ENCODE measurements at places on chromosomes 6 and 20.

GRCh38 chr20:41063442-41063841 is 34.8 kb downstream of the TOP1 start:
- no peak for DNase-seq

DNA sequence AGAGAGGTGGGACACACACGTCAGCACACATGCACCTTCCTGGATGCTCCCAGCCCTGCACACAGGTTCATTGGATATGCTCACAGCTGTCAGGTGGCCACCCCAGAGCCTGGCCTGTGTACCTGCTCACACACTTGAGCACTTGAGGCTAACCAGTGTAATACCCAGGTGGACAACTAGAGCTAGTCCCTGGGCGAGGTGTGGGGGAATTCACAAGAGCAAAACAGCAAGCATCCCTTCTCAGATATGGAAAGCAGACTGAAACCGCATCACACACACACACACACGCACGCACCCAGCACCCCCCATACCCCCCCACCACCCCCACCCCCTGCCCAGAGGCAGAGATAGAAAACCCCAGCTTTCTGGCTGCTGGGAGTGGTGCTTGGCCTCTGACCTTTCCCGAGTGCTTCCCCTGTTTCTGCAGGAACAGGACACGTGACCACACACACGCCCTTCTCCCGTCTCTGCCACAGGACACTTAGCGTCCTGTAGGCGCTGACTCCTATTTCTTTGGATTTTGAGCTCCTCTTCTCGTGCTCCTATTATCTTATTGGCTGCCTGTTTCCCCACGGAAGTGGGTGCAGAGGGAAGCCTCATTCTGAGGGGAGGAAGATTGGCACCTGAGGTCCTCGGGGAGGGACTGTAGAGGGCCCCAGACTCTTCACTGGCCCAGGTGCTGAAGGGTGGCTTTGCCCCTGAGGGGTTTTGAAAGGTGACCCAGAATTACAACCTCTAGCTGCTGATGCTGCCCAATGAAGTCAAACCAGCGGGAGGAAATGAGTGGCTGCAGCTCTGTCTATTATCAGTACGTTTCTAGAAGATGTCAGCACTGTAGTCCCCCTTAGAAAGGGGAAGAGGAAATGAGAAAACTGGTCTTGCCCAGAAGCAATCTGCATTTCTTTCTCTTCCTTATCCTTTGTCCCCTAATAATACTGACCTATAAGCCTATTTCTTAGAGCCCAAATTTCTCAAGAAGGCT is 65.8 kb downstream of the SYTL3 start:
- DNase-seq, result no peak

- no peak for DNase-seq
Measured at GRCh38 chr6:170596426-170596825, 12.0 kb upstream of the PDCD2 start.

GRCh38 chr20:49028684-49029083 is 17.4 kb upstream of the CSE1L start:
- no peak for DNase-seq

- no peak for DNase-seq
Measured at GRCh38 chr6:14540810-14541540, 423.4 kb downstream of the CD83 start.

- DNase-seq, result no peak
Measured at GRCh38 chr6:121008553-121008952, 325.7 kb downstream of the TBC1D32 start.

DNA sequence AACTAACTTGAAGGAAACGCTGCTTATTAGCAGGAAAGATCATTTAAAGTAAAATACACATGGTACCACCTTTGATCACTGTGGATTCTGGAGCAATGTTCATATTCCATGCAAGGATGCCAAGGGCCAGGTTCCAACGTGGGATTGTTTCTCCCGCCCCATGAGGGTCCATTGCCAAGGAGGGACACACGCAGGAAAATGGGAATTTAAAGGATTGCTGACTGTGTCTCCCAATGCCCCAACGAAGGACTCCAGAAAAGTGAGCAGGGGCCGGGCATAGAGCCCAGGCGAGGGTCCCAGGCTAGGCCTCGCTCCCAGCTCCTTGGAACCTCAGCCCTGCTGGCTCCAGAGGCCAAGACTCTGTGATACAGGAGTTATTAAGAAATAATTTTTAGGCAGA is 111.2 kb downstream of the DACT2 start:
- DNase-seq, result no peak

DNA sequence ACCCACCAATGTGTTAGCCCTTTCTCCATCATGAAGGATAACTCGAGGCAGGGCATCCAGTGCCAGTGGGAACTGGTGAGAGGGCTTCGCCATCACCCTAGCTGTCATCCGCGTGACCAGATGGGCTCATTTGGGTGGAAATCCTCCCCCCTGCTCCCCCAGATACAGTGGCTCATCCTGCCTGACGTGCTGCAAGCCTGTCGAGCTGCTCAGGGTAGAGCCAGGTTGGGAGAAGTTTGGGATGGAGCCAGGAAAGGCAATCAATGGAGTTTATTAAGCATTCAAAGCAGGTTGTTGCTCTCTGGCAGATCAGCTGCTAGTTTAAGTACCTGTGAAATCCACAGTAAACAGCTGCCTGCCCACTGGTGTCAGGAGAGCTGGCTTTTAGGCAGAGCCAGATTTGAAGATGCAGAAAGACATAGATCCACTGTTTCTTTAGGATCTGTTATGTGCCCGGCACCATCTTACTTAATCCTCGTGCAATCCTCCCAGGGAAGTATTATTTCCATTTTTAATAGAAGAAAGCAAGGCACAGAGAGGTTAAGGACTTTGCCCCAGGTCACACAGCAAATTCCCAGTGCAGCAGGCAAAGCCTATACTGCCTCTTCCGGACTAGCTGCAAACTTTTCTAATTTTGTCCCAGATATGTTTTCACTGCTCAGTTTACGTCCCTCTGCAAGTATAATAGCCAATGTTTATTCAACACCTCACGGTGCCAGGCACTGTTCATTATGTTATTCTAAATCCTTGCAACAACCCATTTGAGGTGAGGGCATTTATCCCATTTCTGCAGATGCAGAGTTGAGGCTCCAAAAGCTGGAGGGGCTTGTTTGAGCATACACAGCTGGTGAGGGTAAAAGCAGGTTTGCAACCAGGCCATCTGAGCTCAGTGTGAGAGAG is 54.1 kb upstream of the KCNG1 start:
- no peak for DNase-seq

- no peak for DNase-seq
Measured at GRCh38 chr6:14903176-14904038, 342.5 kb upstream of the JARID2 start.

DNA sequence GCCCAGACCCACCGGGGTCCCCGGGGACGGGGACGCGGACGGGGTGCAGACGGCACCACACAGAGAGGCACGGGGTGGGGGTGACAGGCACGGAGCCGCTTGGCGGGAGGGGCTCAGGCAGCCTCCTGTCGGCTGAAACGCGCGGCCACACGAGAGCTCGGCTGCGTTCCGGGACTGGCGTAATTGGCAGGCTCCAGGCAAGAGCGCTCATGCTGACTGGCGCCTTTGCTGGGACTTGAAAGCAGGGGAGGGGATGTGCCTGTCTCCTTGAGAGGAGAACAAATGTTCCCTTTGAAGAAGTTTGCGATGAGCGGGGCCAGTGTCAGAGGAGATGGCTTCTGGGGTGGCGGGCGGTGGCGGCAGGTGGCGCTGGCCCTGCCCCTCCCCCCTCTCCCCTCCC is 25.8 kb downstream of the BHLHE23 start:
- DNase-seq, result peak; percentile 8

Data from stimulated activated CD8-positive, alpha-beta memory T cell treated with anti-CD3 and anti-CD28 coated beads, Interleukin-7, amount 100 ng/mL, for 24 hours (primary cell).